T-helper 2 cell treated with Interferon-gamma antibody and Interleukin-4, amounts not matched to agents 100 ng/mL and 5 ng/mL, for 36 hours (primary cell): ENCODE measurements at places on chromosomes 4 and X. TPM values are rescaled to one million over a fixed set of nuclear protein-coding genes. Genes with fewer than 3 reads are reported as not detected.

Gene MAGEC3
- total RNA-seq, result not detected in 2 replicates

Gene CCSER1
- not detected in 2 replicates for total RNA-seq

Gene MEPE
- total RNA-seq, result not detected in 2 replicates

Gene HTRA3
- not detected in 2 replicates for total RNA-seq

Gene SNCA
- total RNA-seq, result 3.3 and 4.6 TPM in 2 replicates

Gene ARHGAP6
- total RNA-seq, result not detected in 2 replicates

Gene PACRGL
- total RNA-seq, result 13.2 and 14.4 TPM in 2 replicates

Gene CT45A1
- total RNA-seq, result not detected in 2 replicates

Gene SLBP
- total RNA-seq, result 132 TPM in 2 replicates

Gene ARHGAP36
- total RNA-seq, result not detected in 2 replicates

Gene TRIM75
- total RNA-seq, result not detected in 2 replicates

Gene CFAP47
- total RNA-seq, result not detected in 2 replicates
